ENCODE measurements at places on chromosomes 2 and 18. TPM values are rescaled to one million over a fixed set of nuclear protein-coding genes. Genes with fewer than 3 reads are reported as not detected.

DNA sequence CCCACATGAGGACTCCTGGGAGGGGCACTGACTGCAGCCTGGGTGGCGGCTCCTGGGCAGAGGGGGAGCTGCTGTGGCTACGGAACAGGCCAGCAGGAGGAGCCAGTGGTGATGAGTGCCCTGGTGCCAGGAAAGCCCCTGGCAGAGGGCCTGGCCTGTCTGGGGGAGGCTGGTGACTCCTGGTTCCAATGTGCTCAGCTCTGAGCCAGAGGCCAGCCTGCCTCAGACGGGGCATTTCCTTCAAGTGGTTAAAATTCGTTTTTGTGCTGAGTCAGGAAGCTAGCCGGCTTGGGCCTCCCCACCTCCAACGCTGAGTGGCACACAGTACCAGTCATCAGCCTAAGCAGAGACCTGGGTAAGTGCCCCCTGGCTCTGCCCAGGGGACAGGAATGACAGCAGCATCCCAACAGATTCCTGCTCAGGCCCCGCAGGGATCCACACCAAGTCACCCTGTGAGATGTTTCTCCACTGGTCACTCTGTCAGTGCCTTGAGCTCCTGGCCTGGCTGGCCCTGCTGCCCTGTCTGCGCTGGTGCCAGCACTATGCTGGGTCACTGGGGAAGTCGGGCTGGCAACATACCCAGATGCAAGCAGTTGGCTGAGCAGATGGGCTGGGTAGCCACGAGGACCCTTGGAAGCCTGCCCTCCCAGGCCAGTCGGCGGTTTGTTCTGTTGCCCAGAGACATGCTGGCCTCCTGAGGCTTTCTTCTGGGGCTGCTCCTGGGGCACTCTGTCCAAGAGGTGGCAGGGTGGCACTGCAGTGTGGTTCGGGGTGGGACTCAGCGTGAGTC, 7.1 kb upstream of the KLF11 start:
- no peak overlapping the region for H3K4me3 ChIP-seq
- DNase-seq: no peak
- no peak overlapping the region for H3K27ac ChIP-seq
- no peaks in the 10 kb centered on the region for H3K36me3 ChIP-seq
- no peaks in the 10 kb centered on the region for H3K27me3 ChIP-seq

- peaks cover 22% of the 10 kb centered on the region for H3K4me1 ChIP-seq
- H3K4me3 ChIP-seq: no peak overlapping the region
- no peaks in the 10 kb centered on the region for H3K36me3 ChIP-seq
Measured at GRCh38 chr2:237870754-237871651, 11.6 kb downstream of the RAMP1 start.

DNA sequence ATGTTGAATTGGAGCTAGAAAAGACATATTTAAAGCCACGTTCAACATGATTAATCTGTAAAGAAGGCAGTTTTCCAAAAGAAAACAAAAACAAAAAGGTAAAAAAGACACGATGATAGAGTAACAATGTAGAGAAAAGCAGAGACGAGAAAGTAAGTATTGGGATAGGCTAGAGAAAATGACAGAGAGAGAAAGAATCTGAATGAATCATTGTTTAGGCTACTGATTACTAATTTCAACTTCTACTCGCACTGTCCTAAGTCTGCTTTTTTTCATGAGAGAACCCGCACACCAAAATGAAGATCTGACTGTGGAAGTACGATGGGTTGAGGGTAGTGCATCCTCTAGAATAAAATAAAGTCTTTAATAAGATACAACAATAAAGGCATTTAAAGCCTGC, 1599.2 kb upstream of the TMEFF2 start:
- no peak overlapping the region for H3K27ac ChIP-seq
- no peak overlapping the region for H3K4me3 ChIP-seq
- no peaks in the 10 kb centered on the region for H3K4me1 ChIP-seq
- H3K27me3 ChIP-seq: no peaks in the 10 kb centered on the region

DNA sequence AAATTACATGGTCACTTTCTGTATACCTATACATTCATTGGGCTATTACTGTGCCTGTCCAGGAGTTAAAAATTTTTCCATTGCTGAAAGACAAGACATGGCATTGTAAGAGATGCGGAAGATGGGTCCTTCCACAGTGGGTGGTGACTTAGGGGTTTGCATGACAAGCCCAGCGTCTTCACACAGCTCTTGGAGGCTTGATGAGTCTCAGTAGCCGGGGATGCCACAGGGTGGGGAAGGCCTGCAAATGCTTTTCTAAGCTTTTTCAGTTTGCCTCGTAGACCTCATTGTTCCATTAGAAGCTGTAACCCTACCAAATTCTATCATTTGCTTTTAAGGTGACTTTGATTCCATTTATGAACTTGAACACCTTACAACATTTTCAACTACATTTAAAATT, 18.1 kb upstream of the MAPRE3 start:
- no peak overlapping the region for H3K4me3 ChIP-seq
- H3K36me3 ChIP-seq: no peaks in the 10 kb centered on the region
- no peaks in the 10 kb centered on the region for H3K4me1 ChIP-seq
- DNase-seq: no peak

DNA sequence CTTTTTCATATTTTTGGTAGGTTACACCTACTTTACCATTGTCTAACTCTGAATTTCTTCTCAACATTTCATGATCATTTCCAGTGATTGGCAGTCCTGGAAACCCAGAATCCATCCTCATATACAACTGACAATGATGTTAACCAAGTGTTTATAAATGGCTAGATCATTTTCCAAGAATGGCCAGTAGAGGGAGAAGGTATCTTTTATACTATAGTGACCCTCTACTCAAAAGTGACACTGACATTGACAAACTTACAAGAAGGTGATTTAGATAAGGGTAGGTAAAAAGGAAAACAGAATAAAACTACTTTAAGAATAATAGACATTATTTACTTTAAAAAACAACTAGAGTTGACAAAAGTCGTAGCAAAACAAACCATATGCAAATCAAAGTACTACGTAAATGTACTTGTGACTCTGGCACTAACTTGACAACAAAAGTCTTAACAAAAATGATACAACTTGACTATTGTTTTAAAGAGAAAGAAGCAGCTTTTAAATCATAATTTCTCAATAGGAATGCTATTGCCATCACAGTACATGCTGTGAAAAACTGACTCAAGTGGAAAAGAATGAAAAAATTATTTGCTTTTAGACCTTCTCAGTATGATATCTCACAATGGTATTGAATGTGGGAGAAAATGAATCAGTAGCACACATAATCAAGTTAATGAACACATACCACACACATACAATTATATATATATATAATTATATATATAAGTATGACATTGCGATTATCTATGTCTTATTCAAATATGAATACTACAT, 76.6 kb upstream of the GRB14 start:
- no peaks in the 10 kb centered on the region for H3K4me1 ChIP-seq
- DNase-seq: no peak
- H3K4me3 ChIP-seq: no peak overlapping the region
- H3K27me3 ChIP-seq: no peaks in the 10 kb centered on the region

DNA sequence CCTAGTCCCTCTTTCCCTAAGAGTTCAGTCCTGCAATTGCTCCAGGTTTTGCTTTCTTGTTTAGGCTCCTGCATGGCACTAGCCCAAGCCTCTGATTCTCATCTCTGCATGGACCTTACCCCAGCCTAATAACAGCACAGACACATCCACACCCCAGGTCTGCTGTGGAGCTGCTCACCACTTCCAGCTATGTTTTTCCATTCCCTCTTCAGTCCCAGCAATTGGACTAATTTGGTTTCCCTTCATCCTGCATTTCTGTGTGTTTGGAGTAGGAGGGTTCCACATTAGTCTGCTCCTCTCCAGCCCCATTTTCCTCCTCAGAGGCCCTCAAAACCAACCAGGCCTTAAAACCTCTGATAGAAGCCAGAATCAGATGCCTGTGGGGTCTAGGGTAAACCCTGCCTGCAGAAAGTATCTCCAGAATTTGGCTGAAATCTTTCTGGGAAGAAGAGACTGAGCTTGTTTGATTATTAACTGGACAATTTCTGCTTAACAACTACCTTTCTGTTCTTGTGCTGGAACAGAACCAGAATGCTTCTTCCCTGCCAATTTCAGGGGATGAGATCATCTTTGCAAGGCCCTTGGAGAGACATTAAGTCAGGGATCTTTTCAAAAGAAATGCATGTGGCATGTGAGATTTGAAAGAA, 95.9 kb downstream of the GFPT1 start:
- H3K27ac ChIP-seq: no peak overlapping the region
- H3K27me3 ChIP-seq: no peaks in the 10 kb centered on the region
- H3K36me3 ChIP-seq: no peaks in the 10 kb centered on the region
- H3K4me1 ChIP-seq: no peaks in the 10 kb centered on the region

- H3K36me3 ChIP-seq: no peaks in the 10 kb centered on the region
- H3K27me3 ChIP-seq: no peaks in the 10 kb centered on the region
- no peak overlapping the region for H3K4me3 ChIP-seq
Measured at GRCh38 chr2:9170458-9171130, 36.0 kb upstream of the ASAP2 start.

DNA sequence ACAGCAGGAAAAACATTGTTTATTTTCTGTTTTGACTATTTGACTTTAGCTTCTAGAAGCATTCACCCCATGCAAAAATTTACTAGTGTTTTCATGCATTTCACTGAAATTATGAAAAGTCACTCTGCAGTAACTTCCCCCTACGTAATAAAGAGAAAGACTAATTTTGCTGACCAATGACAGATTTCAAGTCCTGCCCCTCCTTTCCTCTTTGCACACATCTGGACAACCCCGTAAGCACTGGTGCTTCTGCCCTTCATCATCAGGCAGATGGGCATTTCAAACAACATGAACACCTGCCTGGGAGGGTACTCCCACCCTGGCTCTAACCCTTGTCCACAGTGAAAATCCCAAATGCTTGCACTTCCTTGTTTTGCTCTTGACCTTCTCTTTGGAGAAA, 815.0 kb upstream of the ID2 start:
- no peaks in the 10 kb centered on the region for H3K36me3 ChIP-seq
- no peak for DNase-seq
- no peak overlapping the region for H3K27ac ChIP-seq
- no peaks in the 10 kb centered on the region for H3K27me3 ChIP-seq
- H3K4me1 ChIP-seq: peaks cover 25% of the 10 kb centered on the region
- H3K4me3 ChIP-seq: no peak overlapping the region

PAX8 gene
- 0.19 TPM for total RNA-seq

SRD5A2 gene
- total RNA-seq: 0.28 TPM

SCN7A gene
- 10.2 TPM for total RNA-seq

CMPK2 gene
- 27.2 TPM for total RNA-seq

RAPH1 gene
- 2.4 TPM for total RNA-seq

NAT8 gene
- total RNA-seq: not detected
